NCI-H1417 (cell line): ENCODE measurements at places on chromosomes 7 and 10.

- no peak for DNase-seq
Measured at GRCh38 chr10:87976101-87976743, 112.8 kb downstream of the PTEN start.

DNA sequence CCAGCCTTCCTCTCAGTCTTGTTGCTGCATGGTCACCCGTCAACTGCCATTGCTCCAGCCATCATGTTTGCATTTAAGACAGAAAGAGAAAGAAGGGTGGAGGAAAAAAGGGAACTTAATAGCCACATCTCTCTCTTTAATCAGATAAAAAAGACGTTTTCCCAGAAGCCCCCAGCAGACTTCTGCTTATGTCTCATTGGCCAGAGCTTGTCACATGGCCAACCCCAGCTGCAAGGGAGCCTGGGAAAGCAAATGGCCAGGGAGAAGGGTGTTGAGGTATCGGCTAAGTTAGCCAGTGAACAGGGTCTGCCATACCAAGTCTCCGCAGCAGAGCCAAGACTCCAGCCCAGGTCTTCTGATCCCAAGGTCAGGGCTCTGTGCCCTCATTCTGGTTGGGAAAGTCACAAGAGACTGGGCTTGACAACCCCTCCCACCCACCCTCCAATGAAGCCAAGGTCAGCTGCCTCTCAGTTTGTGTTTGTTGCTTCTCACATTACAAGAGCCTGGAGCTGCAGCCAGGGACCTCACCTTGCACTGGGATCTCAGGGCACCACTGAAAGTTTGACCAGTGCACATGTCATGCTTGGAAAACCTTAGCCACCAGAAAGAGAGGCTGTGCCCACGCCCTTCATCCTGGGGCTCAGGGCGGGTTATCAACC is 80.3 kb upstream of the LYZL2 start:
- DNase-seq = no peak

- no peak for DNase-seq
Measured at GRCh38 chr10:31921031-31921430, 7.6 kb downstream of the ARHGAP12 start.

GRCh38 chr7:158027646-158028045 is 560.0 kb downstream of the PTPRN2 start:
- no peak for DNase-seq

DNA sequence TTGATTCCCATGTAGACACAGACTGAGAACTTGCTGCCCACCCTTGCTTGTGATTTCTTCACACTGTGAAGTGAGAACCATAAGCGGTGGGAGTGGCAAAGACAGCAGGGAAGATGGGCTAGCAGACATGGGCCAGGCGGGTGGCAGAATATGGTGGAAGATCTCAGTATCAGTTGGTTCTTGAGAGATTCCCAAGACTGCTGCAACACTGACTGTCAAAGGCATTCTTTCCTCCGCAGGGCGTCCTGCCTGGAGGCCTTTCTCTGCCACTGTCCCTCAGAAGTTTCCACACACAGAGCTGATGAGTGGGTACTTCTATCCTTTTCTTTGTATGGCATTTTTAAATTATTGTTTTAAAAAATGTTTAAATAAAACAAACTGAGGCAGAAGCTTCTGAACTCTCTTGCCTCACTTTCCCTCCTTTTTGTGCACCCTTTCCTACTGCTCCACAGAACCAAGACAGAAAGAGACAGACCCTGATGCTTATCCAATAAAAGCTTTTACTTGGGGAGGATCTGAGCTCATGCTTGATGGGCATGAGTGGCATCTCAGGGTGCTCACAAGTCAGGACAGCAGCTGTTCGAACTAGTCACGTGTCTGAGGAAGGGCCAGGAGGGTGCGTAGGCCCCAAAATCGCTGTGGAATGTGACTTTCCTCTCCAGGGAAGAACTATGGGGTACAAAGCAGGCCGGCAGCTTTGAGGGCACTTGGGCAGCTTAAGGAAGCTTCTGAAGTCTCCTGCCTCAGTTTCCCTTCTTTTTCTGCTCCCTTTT is 104.7 kb upstream of the PCGF5 start:
- no peak for DNase-seq

DNA sequence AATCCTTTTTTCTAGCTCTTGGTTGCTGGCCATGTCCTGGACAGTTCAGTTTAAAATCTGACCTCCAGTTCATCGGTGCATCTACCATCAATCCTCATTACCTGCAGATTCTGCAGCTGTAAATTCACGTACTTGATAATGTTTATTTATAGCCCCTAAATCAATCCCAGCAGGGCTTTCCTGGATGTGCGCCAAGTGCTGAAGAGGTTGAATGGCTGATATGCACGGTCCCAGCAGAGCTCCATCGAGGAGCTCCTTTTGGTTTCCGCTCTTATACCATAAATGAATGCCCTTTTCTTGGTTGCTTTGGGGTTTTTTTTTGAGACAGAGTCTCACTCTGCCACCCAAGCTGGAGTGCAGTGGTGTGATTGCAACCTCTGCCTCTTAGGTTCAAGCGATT is 91.2 kb upstream of the CCZ1B start:
- DNase-seq = peak; percentile 71

- DNase-seq = no peak
Measured at GRCh38 chr7:132069306-132069705, 507.0 kb downstream of the PLXNA4 start.

DNA sequence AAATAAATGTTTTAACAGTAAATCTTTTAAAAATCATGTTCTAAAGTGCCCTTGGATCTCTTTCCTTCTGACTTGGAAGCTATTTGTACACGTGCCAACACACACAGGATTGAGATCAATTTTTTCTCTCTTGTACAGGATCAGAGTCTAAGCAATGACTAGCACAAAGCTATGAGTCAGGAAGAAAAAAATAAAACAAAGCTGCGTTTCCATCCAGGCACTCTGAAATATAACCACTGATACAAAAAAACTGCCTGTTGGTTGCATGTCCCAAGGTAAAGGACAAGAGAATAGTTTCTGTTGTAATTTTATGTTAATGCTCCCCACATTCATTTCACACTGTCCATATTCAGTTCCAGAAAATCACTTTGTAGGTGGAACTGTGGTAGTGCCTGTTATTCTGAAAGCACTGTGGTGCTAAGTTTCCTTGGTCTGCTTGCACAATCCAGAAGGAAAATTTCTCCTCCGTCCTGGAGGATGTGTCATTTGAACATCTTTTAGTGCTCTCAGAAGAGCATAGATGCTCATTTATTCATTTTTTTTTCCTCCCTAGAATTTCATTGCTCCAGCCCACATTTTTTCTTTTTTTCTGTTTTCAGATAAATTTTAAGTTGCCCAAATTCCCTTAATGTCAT is 113.4 kb downstream of the PLXDC2 start:
- DNase-seq = no peak

DNA sequence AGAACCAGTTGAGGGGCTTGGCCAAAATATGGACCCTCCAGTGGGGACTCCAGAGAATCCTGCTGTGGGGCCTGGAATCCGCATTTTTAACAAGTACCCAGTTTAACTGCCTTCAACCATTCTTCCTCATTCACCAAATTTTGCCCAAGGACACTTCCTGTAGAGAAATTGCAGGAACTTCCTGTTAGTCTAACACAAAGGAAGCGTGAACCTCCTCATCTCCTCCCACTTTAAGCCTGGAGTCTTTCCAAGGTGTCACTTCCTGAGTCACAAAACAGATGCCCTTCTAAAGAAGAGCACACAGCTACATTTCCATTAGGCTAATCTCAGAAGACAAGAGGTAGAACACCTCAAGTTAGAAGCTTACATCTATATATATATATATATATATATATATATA is 188.4 kb downstream of the PPP1R17 start:
- no peak for DNase-seq

DNA sequence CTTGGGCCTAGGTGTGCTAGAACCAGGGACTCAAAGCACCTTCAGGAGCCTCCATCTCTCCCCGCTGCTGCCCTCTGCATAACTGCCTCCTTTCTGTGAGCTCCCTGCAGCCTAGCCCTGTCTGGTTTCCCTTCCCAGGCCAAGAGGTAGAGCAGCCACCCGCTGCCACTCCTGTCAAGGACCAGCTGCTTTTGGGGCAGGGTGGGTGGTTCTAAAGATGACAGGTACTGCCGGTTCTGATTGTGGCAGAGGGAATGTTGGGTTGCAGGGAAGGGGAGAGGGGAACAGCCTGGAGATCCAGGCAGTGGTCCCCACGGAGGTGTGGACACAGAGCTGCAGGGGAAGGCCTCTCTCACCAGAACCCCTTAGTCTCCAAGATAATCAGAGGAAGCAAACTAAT is 3.7 kb upstream of the FLNC start:
- no peak for DNase-seq

DNA sequence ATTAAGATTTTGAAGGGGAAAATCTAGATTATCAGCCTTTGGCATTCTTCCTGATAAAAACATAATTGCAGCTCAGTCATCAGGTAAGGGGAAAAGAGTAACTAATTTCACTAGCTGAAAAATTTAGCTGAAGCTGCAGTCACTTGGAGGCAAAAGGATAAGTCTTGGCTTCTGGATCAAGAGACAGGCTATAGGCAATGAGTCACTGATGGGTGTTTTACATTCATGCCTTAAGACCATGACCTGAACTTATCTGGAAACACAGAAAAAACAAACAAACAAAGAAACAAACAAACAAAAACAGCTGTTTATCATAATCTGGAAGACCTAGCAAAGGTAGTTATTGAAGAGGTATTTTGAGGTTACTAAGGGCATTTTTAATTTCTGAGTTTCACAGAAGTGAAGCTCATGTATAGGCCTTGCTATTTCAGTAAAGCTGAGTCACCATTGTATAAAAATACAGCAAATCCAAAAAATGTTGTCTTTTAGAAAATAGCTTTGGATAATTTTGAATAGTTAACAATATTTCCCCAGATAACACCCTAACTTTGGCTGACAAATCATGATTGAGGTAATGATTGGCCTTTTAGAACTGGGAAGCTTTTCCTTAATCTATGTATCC is 40.3 kb downstream of the ZNF22 start:
- no peak for DNase-seq

GRCh38 chr10:10676972-10677371 is 340.7 kb upstream of the CELF2 start:
- no peak for DNase-seq

GRCh38 chr7:75776295-75776971 is 4.4 kb upstream of the CCL26 start:
- peak; percentile 14 for DNase-seq

- no peak for DNase-seq
Measured at GRCh38 chr10:121352231-121352855, 245.9 kb downstream of the FGFR2 start.

DNA sequence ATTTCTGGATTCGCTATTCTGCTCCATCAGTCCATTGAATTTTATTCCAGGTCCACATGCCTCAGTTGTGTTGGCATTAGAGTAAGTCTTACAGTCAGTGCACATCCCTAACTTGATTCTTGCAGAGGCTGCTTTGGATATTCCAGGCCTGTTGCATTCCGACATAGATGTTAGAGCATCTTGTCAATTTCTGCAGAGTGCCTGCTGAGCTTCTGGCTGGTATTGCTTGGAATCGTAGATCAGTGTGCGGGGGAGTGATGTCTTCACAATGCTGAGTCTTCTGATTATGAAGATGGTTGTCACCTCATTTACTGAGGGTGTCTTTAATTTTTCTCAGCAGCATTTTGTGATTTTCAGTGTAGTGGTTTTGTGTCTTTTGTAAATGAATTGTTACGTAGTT is 45.2 kb downstream of the INPP5A start:
- DNase-seq = no peak

GRCh38 chr10:93402192-93402591 is 79.9 kb downstream of the MYOF start:
- DNase-seq = no peak

- no peak for DNase-seq
Measured at GRCh38 chr7:70833726-70834125, 298.2 kb upstream of the GALNT17 start.

DNA sequence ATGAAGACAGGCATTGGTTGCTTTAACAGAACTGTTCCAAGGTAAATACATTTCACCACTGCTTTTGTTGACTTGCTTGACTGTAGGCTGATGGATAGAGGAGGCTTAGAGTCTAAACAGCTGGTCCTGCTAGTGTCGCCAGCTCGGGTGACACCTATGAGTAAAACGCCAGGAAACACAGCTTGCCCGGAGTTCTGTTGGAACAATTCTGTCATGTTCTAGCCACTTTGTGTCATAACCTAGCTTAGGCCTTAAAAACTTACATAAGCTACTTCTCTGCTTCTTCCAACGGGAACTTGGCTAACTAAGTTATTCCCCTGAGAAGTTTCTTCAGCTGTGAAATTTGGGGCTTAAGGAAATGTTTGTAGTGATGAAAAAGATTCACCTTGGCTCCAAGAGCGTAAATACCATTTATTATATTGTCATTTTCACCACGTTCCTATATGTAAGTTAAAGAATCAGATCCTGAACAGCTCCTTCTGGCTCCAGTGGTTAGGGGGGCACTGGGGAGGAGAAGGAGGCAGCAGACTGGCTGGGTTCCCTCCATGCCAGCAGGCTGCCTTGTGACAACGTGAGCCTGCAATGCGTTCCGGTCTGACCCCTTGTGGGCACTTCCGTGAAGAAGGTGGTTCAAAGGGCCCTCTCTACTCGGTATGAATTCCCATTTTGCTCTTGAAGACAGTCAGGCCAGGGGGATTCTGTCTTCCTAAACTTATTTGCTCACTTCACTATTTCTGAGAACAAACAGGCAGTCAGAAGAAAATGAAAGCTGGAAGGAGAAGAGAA is 253.2 kb downstream of the BMPER start:
- no peak for DNase-seq

DNA sequence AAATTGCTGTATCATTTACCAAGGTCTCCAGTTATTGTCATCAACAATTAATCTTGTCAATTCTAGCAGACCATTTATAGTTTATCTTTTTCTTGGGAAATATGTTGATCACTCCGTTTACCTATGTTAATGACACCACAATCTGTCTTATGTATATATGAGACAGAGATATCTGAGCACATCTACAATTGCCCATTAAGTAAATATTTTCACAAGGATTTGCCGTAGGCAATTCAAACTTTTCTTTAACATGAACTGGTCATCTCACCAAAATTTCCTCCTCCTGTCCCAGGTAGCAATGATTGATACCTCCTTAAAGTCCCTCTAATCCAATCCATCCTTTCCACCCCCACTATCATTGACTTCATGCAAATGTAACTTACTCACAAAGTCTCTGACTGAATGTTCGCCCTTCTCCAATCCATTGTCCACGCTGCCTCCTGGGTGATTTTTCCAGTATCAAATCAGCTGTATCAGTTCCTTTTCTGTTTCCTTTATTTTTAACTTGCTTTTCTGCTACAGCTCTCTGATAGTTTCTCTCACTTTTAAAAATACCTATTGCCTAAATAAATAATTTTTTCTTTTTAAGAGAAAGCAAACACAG is 138.3 kb downstream of the GNAT3 start:
- DNase-seq = no peak

- DNase-seq = no peak
Measured at GRCh38 chr7:75924889-75925288, 9.9 kb downstream of the POR start.

DNA sequence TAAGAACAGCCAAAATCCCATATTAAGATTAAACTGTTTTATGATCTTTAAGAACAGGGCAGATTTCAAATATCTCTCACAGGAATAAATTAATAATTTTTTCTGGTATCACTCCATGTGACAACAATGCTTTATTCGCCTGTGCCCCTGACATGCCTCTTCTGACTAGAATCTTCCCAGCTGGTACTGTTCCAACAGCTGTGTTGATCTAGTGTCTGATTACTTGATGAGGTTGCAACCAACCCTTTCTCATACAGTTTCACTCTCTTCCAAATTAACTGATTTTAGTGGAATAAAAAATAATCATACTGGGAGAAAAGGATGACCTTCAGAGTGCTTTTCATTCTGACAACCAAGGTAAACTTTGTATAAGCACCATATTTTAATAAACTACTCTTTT is 151.9 kb downstream of the CHRM2 start:
- peak; percentile 73 for DNase-seq
